ENCODE measurements at places on chromosomes 6 and 20. TPM values are rescaled to one million over a fixed set of nuclear protein-coding genes. Genes with fewer than 3 reads are reported as not detected.

GRCh38 chr20:50027611-50028105 is 44.9 kb downstream of the SNAI1 start:
- peak; percentile 59 for DNase-seq

DNA sequence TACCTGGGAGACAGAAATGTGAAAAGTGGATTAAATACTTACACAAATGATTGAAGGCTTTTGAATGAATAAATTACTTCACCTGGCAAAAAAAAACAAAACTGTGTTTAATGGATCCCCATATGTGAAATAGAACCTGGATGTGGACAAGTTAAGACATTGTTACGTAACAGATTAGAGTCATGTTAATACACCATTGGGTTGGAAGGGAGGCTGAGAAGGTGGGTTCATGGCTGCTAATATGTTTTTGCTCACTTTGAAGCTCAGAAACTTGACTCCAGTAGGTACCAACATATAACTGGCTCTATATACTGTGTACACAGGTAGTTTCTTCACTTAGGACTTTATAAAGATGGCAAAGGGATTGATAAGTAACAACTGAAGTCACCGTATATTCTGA is 21.4 kb upstream of the TENT5A start:
- no peak for DNase-seq

DNA sequence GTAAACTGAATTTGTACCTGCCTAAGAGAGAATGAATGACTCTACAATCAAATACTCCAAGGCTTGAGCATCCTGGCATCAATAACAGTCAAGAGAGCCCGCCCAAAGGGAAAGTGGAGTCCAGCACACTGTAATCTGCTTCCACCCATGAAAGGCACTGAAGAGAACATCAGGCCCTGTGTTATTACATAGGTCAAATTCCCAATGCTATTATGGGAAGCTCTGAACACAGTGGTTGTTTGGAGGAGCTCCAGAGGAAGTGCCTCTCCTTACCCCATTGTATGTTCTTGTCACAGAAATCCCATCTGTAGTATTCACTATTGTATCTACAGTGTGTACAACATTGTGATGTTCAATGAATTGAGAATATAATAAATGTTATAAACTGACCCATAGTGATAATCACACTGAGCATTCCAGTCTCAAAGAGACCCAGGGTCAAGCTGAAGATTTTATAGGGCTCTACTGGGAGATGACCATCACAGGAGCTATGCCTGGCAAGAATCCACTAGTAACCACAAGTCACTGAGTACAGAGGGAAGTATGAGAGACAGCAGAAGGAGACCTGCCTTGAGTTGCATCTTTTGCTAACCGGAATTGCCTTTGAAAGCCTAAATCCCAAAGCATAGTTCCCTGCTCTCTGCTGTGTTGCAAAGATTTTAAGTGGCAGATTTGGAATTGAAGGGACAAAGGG is 446.7 kb downstream of the GJA1 start:
- DNase-seq, result no peak

DNA sequence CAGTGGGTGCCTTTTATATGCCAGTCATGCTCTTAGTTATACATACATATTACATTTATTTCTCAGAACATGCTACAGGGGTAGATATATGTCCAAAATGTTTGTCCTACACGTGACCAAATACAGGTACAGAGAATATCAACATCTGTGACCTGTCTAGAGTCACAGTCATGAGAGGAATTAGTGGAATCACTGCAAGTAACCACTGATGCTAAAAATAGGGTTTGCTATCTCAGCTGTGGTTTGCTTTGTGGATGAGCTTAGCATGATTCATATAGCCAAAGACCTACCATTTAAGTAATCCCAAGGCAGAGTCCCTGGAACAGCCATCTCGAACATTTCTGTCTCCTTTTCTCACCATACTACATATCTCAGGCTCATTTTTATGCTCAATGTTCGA is 32.3 kb downstream of the GSTA3 start:
- peak; percentile 92 for DNase-seq

DNA sequence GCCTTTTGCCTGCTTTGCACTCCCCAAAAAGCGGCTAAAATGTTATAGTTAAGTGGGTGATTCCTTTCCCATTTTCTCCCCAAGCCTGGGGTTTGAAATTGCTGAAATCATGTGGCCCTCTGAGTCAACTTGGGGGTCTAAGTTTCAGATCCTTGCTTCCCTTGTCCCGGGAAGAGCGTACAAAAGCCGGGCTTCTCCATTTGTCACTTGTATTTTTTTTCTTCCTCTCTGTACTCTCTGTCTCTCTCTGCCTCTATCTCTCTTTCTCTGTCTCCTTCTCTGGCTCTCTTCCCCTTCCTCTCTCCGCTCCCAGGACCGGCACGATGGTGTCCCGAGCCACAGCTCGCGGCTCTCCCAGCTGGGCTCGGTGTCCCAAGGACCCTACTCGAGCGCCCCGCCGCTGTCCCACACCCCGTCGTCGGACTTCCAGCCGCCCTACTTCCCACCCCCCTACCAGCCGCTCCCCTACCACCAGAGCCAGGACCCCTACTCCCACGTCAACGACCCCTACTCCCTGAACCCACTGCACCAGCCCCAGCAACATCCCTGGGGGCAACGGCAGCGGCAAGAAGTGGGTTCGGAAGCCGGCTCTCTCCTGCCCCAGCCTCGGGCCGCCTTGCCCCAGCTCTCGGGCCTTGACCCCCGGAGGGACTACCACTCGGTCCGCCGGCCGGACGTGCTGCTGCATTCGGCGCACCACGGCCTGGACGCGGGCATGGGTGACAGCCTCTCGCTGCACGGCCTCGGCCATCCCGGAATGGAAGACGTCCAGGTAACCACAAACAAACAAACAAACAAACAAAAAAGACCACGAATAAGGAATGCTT is 4.6 kb downstream of the TFAP2B start:
- DNase-seq, result no peak

DNA sequence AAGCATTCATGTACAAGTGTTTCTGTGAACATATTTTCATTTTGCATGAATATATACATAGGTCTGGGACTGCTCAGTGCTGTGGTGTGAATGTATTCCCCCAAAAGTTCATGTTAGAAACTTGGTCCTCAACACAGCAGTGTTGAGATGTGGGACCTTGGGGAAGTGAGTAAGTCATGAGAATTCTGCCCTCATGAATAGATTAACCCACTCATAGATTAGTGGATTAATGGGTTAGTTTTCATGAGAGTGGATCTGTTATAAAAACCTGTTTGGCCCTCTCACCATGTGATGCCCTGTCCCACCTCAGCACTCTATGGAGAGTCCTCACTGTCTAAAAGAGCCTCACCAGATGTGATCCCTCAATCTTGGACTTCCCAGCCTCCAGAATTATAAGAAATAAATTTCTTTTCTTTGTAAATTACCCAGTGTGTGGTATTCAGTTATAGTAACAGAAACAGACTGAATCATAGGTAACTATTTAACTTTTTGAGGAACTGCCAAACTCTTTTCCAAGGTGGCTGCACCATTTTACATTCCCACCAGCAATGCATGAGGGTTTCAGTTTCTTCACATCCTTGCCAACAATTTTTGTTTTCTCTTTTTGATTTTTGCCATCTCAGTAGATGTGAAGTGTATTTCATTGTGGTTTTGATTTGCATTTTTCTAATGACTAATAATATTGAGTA is 45.3 kb downstream of the QRSL1 start:
- no peak for DNase-seq

DNA sequence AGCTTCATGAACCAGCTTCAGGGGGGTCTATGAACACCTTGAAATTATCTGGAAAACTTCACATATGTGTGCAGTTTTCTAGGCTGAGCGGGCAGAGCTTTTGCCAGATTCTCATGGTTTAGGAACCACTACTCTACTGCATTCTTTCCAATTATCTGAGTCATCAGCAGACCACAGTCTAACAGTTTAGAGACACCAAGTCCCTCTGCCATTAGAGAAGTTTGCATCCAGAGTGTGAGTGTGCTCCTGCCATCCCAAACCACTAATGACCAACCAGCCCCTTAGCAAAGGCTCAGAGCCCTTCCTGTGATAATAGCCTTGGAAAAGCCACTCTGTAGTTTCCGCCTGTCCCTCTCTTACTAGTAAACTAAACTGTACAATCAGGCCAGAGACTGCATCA is 96.8 kb downstream of the PHACTR1 start:
- DNase-seq, result no peak

DNA sequence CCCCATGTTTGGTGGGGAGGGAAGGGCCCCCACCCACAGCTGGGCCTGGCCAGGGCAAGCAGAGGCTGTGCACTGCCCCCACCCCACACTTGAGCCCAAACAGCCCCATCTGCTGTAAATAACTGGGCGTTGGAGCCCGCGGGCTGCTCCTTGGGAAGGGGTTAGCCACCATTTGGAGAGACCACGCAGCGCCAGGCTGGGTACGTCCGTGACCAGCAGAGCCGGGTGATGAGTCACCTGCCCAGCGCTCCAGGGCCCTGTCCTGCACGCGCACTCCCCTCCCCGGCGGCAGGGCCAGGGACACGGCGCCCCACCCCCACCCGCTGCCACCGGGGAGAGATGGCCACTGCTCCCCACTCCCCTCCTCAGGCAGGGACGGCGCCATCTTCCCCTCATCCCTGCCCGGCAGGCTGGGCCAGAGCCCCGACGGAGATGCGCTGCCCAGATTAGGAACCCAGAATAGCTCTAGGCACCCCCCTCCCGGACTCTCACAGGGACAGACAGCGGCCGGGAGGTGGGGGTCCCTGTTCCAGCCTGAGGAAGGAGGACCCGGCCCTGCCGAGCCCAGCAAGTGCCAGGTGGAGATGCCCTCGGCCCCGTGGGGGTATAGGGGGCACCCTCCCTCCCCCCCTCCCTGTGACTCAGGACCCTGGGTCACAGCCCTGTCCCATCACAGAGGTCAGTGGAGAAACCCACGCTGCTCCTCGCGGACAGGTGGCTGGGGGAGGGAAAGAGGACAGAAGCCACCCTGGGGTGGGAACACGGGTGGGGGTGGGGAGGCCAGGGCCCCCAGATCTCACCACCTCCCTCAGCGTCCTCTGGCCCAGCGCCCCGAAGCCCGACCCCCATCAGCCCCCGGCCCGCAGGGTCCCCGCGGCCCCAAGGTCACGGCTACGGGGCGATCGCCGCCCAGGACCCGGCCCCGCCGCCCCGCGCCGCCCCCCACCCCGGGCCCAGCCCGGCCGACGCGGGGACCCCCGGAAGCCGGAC is 642 bp downstream of the EEF1A2 start:
- DNase-seq, result peak; percentile 22

DNA sequence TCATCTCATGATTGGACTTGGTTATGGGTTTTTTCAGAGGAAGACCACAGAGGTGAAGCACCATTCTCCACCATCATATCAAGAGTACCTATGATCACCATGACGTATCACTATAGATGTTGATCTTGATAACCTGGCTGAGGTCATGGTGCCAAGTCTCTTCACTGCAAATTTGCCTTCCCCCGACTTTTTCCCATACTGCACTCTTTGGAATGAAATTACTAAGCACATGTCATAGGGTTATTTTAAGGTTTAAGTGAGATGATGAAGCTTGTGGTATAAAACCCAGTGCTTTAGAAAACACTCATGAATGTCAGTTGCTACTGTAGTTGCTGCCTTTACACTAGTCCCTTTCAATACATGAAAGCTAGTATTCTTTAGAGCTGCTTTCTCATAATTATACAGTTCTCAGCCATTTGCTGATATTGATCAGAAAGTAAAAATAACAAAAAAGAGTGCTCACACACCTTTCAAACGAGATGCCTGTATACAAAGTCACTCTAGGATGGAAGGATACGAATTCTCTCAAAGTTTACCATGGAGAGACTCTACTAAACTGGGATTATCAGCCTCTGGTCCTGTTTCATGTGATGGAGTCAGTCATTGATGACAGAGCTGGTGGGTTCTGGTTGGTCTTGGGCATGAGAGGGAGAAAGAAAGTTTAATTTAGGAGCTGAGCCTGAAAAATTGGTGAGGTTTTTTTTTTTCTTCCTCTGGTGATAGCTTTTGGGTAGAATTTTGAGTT is 228.1 kb downstream of the PRL start:
- DNase-seq, result no peak

- no peak for DNase-seq
Measured at GRCh38 chr20:9139106-9139833, 70.4 kb downstream of the PLCB4 start.

DNA sequence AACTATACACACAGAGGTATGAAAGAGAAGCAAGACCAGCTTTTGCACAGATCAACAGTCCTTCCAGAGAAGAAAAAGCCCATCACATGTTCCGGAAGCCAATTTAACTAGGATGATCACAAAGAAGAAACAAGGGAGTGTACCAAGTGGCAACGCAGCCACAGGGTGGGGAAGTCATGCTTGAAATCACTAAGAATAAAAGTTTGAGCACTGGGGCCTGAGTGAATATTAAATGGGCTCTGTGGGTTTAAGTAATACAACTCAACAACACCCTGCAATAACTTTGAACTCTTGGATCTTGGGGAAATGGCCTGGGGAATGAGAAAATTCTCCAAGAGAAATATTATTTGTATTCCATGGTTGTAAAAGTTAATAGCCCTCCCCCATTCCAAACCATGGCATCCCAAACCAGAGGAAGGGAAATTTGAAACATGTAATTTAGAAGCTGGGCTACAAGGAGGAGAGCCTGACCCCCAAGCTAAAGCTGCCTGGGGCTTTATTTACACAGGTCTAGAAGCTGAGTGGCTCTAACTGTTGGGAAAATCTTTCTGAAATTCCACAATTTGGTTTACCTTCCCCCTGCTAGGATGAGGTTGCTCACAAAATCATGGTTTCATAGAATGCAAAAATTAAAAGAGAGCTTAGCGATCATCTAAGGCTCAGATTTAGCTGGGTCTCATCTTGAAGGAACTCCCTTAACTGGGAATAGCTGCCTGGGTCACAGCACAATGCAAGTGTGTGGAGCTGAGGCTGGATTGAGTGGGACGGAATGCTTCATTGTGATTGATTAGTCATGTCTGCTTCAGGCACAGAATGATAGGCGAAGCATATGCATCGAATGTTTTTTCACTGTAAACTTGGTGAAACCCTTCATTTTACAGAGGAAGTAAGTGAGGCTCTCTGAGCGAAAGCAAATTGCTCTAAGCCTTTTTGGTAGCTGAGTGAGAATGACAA is 143.6 kb downstream of the BMP7 start:
- no peak for DNase-seq

FNDC1 gene
- not detected for total RNA-seq

UTRN gene
- 101 TPM for total RNA-seq

MYB gene
- total RNA-seq, result under 0.01 TPM
